ENCODE measurements at places on chromosomes 13 and 19. TPM values are rescaled to one million over a fixed set of nuclear protein-coding genes. Genes with fewer than 3 reads are reported as not detected.

ATP13A1 gene
- total RNA-seq: 38.7 TPM

IL17D gene
- 0.66 TPM for total RNA-seq

SLC39A3 gene
- total RNA-seq: 36.1 TPM

APLP1 gene
- total RNA-seq: 40.9 TPM

RGS9BP gene
- not detected for total RNA-seq

ASPDH gene
- not detected for total RNA-seq

NLRP9 gene
- total RNA-seq: not detected

GRCh38 chr13:33871207-33872004 lies 53.5 kb downstream of the RFC3 start:
- no peak overlapping the region for H3K4me3 ChIP-seq
- no peaks in the 10 kb centered on the region for H3K27me3 ChIP-seq
- H3K27ac ChIP-seq: peak overlapping the region; percentile 75
- no peak for DNase-seq
- no peaks in the 10 kb centered on the region for H3K36me3 ChIP-seq
- peaks cover 37% of the 10 kb centered on the region for H3K4me1 ChIP-seq

DNA sequence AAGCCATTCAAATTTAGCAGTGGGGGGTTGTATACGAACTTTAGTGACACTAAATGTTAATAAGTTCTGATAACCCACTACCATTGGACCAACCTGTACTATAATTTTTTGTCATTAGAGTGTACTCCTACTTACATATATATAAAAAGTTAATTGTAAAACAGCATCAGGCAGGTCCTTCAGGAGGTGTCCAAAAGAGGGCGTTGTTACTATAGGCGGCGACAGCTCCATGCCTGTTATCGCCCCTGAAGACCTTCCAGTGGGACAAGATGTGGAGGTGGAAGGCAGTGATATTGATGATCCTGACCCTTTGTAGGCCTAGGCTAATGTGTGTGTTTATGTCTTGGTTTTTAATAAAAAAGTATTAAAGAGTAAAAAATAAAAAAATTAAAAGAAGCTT lies 27.5 kb downstream of the SPRYD7 start:
- no peaks in the 10 kb centered on the region for H3K27me3 ChIP-seq
- H3K4me3 ChIP-seq: no peak overlapping the region
- no peak overlapping the region for H3K27ac ChIP-seq
- no peaks in the 10 kb centered on the region for H3K4me1 ChIP-seq
- no peak for DNase-seq

DNA sequence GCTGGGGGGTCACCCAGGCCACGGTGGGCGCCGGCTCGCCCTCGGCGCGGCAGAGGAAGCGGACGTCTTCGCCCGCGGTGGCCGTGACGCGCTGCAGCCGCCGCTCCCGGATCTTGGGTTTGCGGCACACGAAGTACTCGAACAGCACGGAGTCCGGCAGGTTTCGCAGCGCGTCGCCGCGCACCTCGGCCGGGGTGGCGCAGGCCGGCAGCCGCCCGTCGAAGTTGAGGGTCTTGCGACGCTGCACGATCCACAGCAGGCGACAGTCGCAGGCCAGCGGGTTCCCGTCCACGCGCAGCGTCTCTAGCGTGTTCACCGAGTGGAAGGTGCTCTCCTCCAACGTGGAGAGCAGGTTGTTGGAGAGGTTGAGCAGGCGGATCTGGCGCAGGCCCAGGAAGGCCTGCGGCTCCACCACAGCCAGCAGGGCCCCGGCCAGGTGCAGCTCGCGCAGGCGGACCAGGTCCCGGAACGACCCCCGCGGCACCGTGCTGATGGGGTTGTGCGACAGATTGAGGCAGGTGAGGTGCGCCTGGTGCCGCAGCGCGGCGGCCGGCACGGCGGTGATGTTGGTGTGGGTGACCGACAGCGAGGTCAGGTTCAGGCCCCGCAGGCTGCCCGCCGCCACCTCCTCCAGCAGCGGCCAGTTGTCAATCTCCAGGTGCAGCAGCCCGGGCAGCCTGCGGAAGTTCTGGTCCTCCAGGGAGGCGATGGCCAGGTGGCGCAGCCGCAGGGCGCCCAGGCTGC lies 8.6 kb upstream of the PEAK3 start:
- peaks cover 26% of the 10 kb centered on the region for H3K4me1 ChIP-seq
- peaks cover 39% of the 10 kb centered on the region for H3K27me3 ChIP-seq
- H3K36me3 ChIP-seq: no peaks in the 10 kb centered on the region
- H3K27ac ChIP-seq: peak overlapping the region; percentile 72
- H3K4me3 ChIP-seq: peak overlapping the region; percentile 12

DNA sequence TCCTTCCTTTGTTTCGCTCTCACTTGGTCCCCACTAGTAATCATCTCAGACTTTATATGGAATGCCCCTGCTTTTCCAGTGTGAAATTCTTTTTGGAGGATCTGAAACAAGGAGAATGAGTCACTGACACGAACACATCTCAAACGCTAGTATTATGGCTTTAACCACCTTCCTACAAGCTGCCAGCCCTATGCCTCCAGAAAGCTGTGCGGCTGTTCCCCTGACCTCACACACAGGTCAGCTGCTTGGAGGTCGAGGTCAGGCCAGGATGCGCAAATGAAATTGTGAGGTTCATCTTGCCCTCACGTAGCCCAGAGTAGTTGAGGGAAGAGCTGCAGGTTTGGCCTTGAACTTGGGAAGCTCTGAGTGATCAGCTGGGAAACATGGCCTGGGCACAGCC lies 449.8 kb downstream of the FGF9 start:
- H3K4me1 ChIP-seq: no peaks in the 10 kb centered on the region
- DNase-seq: no peak
- H3K27ac ChIP-seq: no peak overlapping the region
- no peak overlapping the region for H3K4me3 ChIP-seq
- no peaks in the 10 kb centered on the region for H3K27me3 ChIP-seq

- no peak overlapping the region for H3K27ac ChIP-seq
- H3K4me1 ChIP-seq: no peaks in the 10 kb centered on the region
- no peaks in the 10 kb centered on the region for H3K27me3 ChIP-seq
- DNase-seq: no peak
These were observed 15.3 kb upstream of the ADPRHL1 start for GRCh38 chr13:113468472-113469201.

DNA sequence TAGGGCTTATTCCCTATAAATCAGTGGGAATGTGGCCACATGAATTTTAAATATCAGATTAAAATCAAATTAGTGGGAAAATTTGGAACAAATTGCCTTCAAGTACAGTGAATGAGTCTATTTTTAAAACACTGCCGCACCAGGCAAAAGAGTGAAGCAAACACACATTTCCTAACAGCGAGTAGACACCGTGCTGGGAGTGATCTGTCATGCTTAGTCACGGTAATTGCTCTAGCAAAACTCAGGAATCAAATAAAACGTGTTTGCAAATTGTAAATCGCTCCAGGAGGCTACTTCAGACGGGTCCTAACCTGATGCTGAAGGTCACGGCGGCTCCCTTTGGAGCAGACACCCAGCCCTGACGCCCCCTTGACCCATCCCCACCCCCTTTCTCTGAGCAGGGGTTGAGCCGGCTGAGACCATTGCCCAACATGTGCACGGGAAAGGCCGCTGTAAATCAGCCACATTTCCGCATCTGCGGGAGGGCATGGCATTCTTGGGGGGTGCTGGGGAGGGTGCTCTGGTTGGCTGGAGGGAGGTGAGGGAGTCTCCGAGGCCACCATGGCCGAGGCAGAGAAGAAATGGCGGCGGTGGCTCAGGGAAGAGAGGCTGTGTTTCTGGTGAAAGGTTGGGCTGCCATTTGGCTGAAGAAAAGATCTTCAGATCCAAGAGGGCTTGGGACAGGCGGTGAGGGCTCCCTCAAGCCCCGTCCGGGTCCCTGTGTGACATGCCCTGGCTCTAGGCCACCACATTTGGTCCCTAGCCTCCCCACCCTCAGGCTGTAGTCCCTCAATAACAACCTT lies 8.9 kb downstream of the CEBPA start:
- H3K27me3 ChIP-seq: no peaks in the 10 kb centered on the region
- H3K4me3 ChIP-seq: no peak overlapping the region
- peak; percentile 70 for DNase-seq
- H3K27ac ChIP-seq: no peak overlapping the region
- peaks cover 35% of the 10 kb centered on the region for H3K4me1 ChIP-seq
- H3K36me3 ChIP-seq: no peaks in the 10 kb centered on the region

DNA sequence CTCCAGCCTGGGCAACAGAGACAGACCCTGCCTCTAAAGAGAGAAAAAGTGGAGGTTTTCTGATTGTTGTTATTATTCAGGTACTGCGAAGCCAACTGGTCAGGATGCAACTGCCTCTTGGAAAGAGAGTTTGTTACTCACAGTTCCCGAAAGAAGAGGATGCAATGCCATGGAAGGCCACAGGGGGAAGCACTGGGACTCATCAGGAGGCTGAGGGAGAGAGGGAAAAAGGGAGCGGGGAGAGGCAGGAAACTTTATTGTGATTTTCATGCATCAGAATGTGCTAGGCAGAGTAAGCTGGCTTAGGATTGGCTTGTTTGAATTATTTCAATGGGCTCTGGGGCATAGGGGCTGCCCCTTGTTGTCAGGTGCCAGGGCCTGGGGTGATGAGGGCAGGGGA lies 27.6 kb downstream of the MYO9B start:
- no peak for DNase-seq
- H3K4me3 ChIP-seq: no peak overlapping the region

GRCh38 chr13:75904012-75904411 lies 267.9 kb downstream of the LMO7 start:
- no peaks in the 10 kb centered on the region for H3K27me3 ChIP-seq
- no peaks in the 10 kb centered on the region for H3K4me1 ChIP-seq
- no peak for DNase-seq
- no peaks in the 10 kb centered on the region for H3K36me3 ChIP-seq

- H3K4me3 ChIP-seq: peak overlapping the region; percentile 39
- no peak for DNase-seq
- peaks cover 69% of the 10 kb centered on the region for H3K4me1 ChIP-seq
- no peaks in the 10 kb centered on the region for H3K27me3 ChIP-seq
- peak overlapping the region; percentile 77 for H3K27ac ChIP-seq
These were observed 7.7 kb downstream of the CDX2 start for GRCh38 chr13:27961227-27962085.

- DNase-seq: no peak
- no peak overlapping the region for H3K4me3 ChIP-seq
- no peaks in the 10 kb centered on the region for H3K36me3 ChIP-seq
- H3K27me3 ChIP-seq: peaks cover 54% of the 10 kb centered on the region
- peaks cover 17% of the 10 kb centered on the region for H3K4me1 ChIP-seq
- no peak overlapping the region for H3K27ac ChIP-seq
These were observed 5.5 kb downstream of the SYT5 start for GRCh38 chr19:55174425-55175116.

DNA sequence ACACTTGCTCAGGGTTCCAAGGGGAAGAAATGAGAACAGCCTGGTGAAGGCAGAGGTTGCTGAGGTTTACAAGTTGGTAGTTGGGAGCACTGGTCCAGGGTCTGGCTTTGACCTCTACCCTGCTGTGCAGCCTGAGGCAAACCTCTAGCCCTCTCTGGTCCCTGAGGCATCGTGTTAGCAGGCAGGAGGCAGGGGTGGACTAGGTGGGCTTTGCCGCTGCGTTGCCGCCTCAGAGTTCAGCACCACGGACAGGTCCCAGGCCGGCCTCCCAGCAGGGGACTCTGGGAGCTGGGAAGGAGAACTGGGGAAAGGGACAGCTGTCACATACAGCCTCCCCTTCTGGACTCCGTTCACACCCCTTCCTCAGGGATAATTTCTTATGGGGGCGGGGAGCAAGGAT lies 3.1 kb downstream of the NCAN start:
- H3K27ac ChIP-seq: no peak overlapping the region
- H3K4me1 ChIP-seq: no peaks in the 10 kb centered on the region
- H3K36me3 ChIP-seq: no peaks in the 10 kb centered on the region
- H3K27me3 ChIP-seq: no peaks in the 10 kb centered on the region
- H3K4me3 ChIP-seq: no peak overlapping the region

DNA sequence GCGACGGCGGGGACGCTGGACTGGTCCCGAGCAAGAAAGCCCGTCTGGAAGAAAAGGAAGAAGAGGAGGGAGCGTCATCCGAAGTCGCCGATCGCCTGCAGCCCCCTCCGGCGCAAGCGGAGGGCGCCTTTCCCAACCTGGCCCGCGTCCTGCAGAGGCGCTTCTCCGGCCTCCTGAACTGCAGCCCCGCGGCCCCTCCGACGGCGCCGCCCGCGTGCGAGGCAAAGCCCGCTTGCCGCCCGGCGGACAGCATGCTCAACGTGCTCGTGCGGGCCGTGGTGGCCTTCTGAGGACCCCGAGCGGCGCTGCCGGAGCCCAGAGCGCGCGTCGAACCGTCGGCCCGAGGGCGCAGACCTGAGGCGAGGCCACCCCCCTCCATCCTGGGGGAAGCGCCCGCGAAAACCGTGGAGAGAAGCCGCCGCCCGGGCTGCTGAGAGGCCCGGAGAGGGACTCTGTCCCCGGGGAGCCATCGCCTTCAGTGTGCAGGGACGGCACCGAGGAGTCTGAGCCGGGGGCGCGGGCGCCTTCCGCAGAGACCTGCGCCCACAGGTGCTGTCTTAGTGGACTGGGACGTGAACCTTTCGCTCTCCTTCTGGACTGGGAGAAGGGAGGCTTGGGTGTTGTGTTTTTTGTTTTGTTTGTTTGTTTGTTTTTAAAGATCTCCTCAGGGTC lies 3.5 kb downstream of the IER2 start:
- H3K4me3 ChIP-seq: peak overlapping the region; percentile 78
- H3K27ac ChIP-seq: peak overlapping the region; percentile 98
- peaks cover 40% of the 10 kb centered on the region for H3K4me1 ChIP-seq
- peak; percentile 60 for DNase-seq
- no peaks in the 10 kb centered on the region for H3K27me3 ChIP-seq
- no peaks in the 10 kb centered on the region for H3K36me3 ChIP-seq

DNA sequence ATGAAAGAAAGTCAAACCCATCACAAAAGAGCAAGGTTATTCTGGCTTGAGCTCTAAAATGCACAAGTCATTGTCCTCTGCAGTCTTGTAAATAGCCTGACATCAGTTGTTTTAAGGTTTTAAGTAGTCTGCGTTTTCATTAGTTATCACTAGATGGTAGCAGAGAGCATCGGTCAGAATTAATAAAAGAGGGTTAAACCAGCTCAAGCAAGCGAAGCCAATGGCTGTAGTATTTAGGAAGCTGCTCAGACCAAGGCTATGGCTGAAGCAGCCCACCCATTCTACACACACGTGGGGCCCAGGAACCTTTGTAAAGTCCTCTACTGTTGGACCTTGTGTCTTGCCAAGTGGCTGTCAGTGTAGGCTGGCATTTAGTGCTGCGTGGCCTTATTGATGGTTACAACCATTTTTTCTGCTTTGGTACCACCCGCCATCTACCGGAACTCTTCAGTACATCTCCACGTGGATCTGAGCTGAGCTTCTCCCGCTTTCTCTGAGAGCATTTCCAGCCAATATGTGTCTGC lies 13.3 kb upstream of the ZNF57 start:
- H3K27me3 ChIP-seq: no peaks in the 10 kb centered on the region
- DNase-seq: peak; percentile 35
- H3K4me3 ChIP-seq: no peak overlapping the region
- H3K36me3 ChIP-seq: no peaks in the 10 kb centered on the region
- H3K4me1 ChIP-seq: no peaks in the 10 kb centered on the region

DNA sequence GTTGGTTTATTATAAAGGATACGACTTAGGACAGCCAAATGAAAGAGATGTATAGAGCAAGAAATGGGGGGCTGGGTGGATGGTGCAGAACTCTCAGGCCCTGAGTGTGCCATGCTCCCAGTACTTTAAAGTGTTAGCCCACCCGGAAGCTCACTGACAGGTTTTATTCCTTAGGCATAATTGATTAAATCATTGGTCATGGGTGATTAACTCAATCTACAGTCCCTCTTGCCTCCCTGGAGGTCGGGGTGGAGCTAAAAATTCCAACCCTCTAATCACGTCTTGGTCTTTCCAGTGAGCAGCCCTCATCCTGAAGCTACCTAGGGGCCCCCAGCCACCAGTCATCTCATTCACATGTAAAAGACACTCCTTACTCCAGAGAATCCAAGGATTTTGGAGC lies 9.9 kb upstream of the LEUTX start:
- H3K4me1 ChIP-seq: no peaks in the 10 kb centered on the region
- H3K27ac ChIP-seq: no peak overlapping the region
- no peaks in the 10 kb centered on the region for H3K36me3 ChIP-seq

GRCh38 chr13:29922896-29923295 lies 72.5 kb upstream of the UBL3 start:
- H3K4me3 ChIP-seq: no peak overlapping the region
- H3K27me3 ChIP-seq: no peaks in the 10 kb centered on the region
- H3K4me1 ChIP-seq: peaks cover 52% of the 10 kb centered on the region
